ENCODE measurements at places on chromosomes 7 and 10.

GRCh38 chr7:43634384-43634783 lies 51.5 kb downstream of the STK17A start:
- DNase-seq = no peak

DNA sequence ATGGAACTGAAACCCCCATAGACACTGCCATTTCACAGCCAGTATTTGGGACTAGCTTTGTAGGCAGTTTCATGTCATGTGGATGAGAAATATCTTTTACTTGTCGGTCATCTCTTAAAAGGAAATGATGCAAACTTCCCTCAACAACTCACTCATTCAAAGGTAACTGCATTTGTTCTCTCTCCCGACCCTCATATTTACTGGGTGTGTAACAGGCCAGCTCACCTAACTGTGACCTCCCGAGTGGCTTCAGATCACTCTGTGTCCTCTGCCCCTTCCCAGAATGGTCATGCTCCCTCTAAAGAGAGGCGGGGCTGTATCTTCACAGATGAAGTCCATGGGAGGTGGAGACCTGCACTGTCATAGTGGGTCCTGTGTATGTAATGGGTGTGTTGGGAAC lies 14.7 kb downstream of the LRRC18 start:
- no peak for DNase-seq

GRCh38 chr7:876972-877311 lies 588 bp downstream of the GET4 start:
- no peak for DNase-seq

DNA sequence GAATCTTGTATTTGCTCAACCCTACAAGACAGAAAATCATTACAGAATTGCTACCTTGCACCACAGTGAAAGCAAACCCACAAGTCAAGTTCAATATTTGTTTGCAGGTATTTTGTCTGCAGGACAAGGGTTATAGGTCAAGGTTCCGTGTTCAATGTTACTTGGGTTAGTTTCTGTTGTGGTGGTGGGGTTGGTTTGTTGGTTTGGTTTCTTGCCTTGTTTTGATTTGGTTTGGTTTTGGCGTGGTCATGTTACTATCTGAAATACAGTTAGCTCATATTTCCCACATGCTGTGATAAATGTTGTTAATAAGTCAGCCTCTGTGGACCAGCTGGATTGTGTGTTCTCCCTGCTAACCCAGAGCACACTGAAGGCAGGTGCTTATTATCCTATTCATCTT lies 75.6 kb upstream of the INSIG1 start:
- DNase-seq = no peak

DNA sequence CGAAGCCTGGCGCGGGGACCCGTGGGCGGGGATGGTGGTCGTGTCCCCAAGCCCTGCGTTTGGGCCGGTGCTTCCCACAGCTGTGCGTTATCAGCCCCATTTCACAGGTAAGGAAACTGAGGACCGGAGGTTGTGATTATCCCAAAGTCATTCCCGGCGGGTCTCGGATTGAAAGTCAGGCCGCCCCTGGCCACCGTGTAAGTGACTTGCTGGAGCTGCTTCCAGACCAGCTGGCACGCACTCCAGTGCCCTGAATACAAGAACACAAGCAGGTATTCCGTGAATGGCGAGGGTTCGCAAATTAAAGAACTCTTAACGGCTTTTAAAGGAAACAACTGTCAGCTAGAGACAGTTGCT lies 675 bp upstream of the ATE1 start:
- peak; percentile 30 for DNase-seq

DNA sequence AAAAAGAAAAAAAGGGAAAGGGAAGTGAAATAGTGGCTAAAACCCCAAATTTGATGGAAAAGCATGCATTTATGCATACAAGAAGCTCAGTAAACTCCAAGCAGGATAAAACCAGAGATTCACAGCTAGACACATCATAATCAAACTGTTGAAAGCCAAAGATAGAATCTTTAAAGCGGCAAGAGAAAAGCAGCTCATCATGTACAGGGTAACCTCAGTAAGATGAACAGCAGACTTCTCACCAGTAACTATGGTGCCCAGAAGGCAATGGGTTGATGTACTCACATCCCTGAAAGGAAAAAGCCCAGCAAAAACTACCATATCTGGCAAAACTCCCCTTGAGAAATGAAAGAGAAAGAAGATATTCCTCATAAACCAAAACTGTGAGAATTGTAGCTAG lies 60.4 kb downstream of the TPST1 start:
- DNase-seq = no peak

DNA sequence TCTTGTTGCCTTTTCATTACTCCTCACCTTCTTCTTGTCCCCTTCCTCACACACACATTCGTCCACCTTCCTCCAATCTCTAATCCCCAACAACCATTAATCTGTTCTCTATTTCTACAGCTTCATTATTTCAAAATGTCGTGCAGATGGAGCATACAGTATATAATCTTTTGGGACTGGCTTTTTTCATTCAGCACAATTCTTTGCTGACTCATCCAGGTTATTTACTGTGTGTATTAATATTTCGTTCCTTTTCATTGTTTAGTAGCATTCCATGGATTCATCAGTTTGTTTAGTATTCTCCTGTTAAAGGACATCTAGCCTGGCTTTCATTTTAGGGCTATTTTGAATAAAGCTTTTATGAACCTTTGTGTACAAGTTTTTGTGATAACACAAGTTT lies 159.3 kb downstream of the PTPN20 start:
- DNase-seq = no peak

GRCh38 chr10:16509996-16510395 lies 11.7 kb downstream of the C1QL3 start:
- no peak for DNase-seq

GRCh38 chr7:83178796-83179195 lies 16.1 kb upstream of the PCLO start:
- DNase-seq = no peak

GRCh38 chr7:20906801-20907453 lies 120.2 kb upstream of the SP8 start:
- peak; percentile 92 for DNase-seq

DNA sequence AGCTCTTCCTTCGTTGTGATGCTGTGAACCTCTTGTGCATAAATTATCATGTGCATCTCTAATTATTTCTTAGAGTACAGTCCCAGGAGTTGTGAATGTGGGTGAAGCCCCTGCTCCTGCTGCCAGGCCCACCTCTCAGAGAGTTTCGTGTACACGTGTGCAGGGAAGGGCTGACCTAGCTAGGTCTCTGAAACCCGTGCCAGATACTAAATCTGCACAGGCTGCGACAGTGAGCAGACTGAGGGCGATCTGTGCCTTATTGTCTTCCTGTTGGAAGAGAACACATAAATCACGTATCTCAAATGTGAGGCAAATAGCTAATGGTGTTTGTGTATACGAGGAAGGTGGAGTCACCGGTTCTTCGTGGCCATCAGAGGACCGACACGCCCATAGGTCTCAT lies 71.8 kb upstream of the DNAJB6 start:
- no peak for DNase-seq

DNA sequence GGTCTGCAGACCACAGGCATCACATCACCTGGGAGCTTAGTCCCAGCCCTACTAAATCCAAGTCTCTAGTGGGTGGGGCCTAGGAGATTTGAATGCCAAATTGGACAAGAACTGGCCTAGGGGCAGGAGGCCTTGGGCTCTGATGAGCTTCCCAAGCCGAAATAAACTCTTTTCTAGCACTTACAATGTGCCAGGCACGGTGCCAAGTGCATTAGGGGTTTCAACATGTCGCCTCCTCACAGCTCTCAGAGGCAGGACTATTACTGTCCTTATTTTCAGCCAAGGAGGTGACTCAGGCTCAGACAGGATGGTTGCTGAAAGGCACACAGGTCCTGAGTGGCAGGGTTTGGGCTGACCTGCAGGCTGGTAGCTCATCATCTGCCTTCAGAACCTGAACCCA lies 9.2 kb upstream of the CPA1 start:
- DNase-seq = no peak

DNA sequence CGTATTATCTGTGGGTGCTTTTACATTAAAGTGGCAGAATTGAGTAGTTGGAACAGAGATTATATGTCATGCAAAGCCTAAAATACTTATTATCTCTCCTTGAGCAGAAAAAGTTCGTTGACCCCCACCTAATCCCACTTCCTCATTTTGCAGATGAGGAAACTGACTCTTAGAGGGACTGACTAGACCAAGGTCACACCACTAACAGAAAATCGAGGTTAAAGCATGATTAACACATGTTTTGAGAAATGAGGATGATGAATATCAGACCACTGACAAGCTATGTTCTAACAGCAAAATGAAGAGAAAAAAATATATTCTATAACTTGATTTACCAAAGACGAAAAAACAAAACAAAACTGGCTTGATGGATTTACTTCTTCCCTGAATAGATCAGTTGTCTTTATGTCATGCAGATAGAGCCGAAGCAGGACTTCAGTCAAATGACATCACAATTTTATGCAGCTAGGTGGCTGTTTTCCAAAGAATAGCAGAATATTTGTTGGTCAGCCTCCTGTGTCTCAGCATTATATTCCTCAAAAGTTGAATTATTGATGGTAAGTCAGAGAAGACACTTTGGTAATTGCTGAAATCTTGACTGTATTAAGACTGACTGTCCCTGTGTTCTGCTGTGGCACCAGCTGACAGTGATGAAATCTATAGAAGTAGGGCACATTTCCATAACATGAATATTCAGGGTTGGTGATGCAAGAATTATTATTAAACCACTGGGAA lies 24.2 kb upstream of the SMIM30 start:
- no peak for DNase-seq

DNA sequence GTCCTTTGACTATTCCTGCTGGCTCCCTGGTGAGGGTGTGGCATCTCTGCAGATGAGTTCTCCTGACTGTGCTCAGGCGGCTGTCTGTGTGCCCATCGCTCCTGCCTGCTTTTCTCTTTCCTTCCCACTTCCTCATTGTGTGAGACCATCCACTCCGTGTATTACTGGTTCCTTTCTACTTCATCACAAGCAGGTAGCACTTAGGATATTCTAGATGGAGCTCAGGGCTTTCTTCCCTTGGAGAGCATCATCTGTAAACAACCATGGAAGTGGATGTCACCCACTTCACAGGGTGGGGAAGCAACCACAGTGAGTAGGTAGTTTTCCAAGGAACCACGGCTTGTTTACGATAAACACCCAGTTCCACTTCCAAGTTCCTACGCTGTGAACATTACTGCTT lies 15.7 kb downstream of the DNAJB6 start:
- DNase-seq = no peak

- DNase-seq = no peak
These were observed 9.3 kb downstream of the RASGEF1A start for GRCh38 chr10:43257347-43258210.

DNA sequence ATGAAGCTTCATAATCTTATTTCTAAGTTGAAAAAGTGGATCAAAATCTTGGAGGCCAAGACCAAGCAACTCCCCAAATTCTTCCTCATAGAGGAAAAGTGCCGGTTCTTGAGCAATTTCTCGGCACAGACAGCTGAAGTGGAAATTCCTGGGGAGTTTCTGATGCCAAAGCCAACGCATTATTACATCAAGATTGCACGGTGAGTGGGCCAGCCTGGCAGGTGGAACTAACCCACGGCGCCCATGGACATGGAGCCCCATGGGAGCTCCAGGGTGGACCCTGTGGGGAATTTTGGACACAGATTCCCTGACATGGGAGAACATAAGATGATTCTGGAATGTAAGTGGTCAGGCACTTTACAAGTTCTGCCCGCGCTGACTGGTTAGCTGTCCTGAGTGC lies 125.9 kb downstream of the TRRAP start:
- no peak for DNase-seq

GRCh38 chr10:100882671-100883311 lies 30.0 kb upstream of the SLF2 start:
- no peak for DNase-seq

GRCh38 chr7:117212969-117213877 lies 109.6 kb downstream of the WNT2 start:
- DNase-seq = peak; percentile 31

GRCh38 chr10:1195828-1196227 lies 139.6 kb downstream of the WDR37 start:
- no peak for DNase-seq

GRCh38 chr10:980468-981093 lies 7.7 kb upstream of the GTPBP4 start:
- DNase-seq = no peak

DNA sequence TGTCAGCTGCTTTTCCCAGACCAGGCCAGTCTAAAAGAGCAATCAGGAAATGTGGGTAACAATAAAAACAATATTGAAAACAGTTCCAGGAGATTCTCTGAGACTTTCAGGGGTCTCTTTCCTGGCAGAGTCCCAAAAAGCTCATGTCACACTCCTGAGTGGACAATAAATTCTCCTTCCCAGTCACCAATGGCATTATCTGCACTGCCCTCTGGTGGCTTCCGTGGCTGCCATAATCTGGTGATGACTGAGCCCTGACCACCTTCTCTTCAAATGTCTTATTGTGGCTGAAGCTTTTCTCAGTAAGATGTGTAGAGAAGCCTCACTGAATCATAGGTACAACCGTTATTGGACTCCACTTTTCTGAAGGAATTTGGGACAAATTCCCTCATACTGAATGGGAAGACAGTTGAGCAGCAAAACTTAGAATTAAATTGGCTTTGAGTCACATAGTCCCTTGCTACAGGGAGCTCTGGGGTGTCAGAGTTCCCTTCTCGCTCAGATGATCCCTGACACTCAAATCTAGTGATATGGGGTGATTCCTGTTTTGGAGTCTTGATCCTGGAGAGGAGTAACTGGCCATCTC lies 24.4 kb upstream of the ASAH2 start:
- DNase-seq = no peak

DNA sequence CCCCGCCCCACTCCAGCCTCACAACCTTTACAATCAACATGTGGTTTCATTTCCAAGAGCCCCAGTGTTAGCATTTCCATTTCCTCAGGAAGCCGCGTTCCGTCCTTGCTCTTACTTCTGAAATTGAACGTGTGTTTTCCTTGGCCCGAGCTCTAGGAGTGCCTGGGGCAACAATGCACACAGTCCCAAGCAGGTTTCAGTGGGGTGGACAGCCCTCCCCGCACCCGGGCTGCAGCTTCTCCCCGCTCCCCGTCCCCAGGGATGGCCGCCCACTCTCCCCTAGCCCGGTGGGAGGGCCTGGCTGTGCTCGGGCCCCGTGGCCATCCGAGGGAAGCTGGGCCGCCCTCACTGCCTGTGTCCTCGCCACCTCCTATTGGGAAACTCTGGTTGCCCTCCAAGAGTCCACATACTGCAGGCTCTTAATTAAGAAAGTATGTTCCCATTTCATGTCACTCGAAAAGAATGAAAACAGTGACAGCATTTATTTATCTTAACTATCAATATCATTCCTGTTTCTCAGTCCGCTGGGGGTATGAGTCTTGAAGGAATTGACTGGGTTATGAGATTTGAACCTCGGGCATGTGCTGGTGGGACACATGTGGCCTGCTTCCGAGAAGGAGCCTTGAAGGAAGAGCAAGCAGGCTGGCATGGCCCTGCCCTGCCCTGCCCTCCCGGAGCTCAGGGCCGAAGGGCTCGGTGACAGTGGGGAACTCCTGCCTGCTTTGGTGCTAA lies 163.8 kb downstream of the GRK5 start:
- DNase-seq = no peak

GRCh38 chr7:131455001-131455400 lies 101.4 kb downstream of the PODXL start:
- no peak for DNase-seq

- no peak for DNase-seq
These were observed 90.3 kb downstream of the INPP5A start for GRCh38 chr10:132627666-132628531.

Measured in LNCaP clone FGC (cell line).